ENCODE measurements at places on chromosomes 7 and 10. TPM values are rescaled to one million over a fixed set of nuclear protein-coding genes. Genes with fewer than 3 reads are reported as not detected.

ARMC3 gene
- not detected for total RNA-seq

DNA sequence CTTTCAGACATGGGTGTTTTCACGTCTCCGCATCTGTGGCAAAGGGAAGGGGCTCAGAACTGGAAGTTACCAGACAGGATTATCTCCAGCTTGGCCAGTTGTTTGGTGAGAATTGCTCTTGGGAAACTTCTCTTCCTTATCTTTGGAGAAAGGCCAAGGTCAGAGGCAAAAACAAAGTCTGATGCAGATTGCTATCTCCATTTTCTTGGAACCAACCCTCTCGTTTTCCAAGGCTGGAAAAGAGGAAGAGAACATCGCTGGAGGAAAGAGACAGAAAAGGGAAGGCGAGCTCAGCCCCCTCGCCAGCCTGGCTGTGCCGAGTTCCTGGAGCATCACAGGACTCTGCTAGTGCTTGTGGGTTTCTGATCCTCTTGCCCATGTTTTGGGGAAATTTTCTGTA, 396.8 kb upstream of the SHH start:
- no peak overlapping the region for H3K4me3 ChIP-seq
- no peak overlapping the region for H3K27ac ChIP-seq
- no peaks in the 10 kb centered on the region for H3K4me1 ChIP-seq
- DNase-seq: no peak
- no peaks in the 10 kb centered on the region for H3K36me3 ChIP-seq
- H3K27me3 ChIP-seq: no peaks in the 10 kb centered on the region

DNA sequence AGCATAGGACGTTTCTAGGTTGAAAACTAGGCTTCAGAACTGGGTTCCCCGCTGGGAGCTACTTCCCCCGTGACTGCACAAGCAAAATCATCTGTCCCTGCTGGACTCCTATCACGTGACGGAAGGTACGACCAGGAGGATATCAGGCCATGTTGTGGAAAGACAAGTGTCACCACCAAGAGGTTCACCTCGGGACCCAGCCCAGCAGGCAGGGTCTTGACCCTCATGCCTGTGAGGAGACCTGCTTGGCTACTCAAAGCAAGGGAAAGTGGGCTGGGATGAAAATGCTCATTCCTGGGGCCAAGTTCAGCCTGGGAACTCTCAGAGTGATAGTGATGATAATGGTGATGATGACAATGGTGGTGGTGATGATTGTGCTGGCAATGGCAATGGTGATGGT, 32.3 kb upstream of the DPYSL4 start:
- H3K36me3 ChIP-seq: no peaks in the 10 kb centered on the region
- no peak overlapping the region for H3K27ac ChIP-seq

GRCh38 chr10:124231168-124232155, 138.1 kb upstream of the CHST15 start:
- no peak overlapping the region for H3K27ac ChIP-seq
- no peaks in the 10 kb centered on the region for H3K36me3 ChIP-seq
- no peaks in the 10 kb centered on the region for H3K27me3 ChIP-seq
- no peak for DNase-seq

DNA sequence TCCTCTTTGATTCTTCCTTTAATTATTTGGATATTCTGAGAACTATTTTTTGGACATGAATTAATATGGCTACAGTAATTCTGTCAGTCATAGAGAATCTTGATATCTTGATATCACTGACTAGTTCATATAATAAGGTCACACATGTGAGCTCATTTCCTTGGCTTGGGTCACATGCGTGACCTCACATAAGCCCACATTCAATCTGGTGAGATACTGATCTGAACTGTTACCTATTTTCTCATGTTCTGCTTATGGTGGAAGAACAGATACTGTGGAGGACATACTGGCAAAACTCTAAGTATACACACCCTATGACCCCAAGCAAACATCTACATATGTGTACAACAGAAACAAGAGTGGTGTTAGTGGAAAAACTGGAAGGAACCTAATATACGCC, 44.1 kb downstream of the CUL2 start:
- no peak overlapping the region for H3K4me3 ChIP-seq
- DNase-seq: no peak
- H3K27me3 ChIP-seq: no peaks in the 10 kb centered on the region
- peaks cover 30% of the 10 kb centered on the region for H3K4me1 ChIP-seq
- peaks cover 16% of the 10 kb centered on the region for H3K36me3 ChIP-seq

- H3K27ac ChIP-seq: no peak overlapping the region
- H3K27me3 ChIP-seq: no peaks in the 10 kb centered on the region
- no peak for DNase-seq
Observed at GRCh38 chr10:89266721-89267453, 15.3 kb upstream of the LIPA start.

All from GM23248 (cell line).